ENCODE measurements at places on chromosomes 16 and 17.
A peak's percentile ranks its signal among the peaks of the same experiment; 100 is the strongest.

GRCh38 chr16:77931058-77931457 is 91.3 kb upstream of the CLEC3A start:
- DNase-seq, result no peak

DNA sequence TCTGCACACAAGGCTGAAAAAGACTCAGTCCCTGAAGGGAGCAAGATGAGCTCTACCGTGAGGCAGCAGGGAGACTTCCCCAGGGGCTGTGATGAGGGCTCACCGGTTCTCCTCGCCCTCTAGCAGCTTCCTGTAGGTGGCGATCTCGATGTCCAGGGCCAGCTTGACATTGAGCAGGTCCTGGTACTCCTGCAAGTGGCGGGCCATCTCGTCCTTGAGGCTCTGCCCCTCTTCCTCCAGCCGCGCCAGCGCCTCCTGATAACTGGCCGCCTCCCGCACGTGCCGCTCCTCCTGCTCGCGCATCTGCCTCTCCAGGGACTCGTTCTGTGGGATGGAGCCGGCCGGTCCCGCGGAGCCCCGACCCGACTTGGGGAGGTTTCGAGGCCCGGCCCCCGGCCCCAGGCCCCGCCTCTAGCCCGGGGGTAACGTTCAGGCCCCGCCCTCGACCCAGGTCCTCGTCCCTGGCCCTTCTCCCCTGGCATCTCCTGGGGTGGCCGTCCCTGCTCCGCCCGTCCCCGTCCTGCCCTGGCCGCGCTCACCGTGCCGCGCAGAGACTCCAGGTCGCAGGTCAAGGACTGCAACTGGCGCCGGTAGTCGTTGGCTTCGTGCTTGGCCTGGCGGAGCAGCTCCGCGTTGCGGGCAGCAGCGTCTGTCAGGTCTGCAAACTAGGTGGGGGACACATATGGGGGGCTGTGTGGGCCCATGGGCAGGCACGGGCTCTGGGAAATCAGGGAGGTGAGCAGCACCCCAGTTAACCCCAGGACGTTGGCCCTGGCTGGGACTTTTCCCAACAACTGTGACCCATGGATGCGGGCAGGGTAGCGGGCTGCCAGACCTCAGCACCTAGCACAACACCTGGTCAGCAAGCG is 3.9 kb downstream of the GFAP start:
- DNase-seq, result peak; percentile 79

DNA sequence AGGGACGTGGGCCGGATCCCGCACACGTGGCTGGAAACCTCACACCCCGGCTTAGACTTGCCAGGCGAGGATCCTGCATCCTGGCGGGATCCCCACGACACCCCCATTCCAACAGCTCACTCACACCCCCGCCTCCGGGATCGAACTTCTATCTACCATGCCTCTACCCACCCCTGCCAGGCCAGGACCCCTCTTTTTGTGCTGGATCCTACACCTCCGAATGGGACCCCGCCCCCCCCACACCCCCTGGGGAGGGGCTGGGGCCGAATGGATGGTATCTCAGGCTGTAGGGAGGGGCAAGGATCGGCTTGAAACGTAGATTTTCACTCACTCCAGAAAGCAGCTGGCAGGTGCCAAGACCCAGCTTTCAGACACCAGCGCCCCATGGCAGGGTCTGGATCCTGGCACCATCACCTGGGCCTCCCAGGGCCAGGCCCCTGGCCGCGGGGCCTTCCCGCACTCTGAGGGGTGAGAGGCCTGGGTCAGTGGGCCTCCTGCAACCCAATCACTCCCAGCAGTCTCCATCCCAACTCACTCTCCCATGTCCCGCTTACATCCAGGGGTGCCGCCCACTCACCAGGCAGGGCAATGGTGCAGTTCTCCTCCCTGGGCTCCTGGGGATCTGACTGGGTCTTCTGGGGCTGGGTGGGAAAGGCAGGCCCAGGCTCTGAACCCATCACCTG is 6.7 kb downstream of the PRSS36 start:
- no peak for DNase-seq

DNA sequence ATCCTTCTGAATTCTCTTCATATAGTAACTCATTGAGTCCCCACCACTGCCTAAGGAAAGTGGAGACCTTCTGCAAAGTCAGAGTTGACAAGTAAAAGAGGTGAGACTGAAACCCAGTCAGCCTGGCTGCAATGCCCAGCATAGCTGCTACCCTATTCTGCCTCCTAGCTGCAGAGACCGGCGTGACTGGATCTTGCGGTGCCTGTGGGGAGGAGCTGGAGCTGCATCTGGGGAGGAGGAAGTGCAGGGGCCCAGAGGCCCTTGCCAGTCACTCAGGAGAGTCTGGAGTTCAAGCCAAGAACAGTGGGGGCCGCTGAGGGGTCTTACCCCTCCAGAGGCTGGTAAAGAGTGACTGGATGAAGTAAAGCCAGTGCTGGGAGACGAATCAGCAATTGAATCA is 35.0 kb upstream of the ZNF423 start:
- no peak for DNase-seq

GRCh38 chr16:73750639-73751038 is 546.0 kb upstream of the PSMD7 start:
- DNase-seq, result no peak

- no peak for DNase-seq
Observed at GRCh38 chr17:81223762-81224130, 981 bp upstream of the CEP131 start.

- no peak for DNase-seq
Observed at GRCh38 chr17:42338427-42338985, 49.7 kb downstream of the STAT3 start.

DNA sequence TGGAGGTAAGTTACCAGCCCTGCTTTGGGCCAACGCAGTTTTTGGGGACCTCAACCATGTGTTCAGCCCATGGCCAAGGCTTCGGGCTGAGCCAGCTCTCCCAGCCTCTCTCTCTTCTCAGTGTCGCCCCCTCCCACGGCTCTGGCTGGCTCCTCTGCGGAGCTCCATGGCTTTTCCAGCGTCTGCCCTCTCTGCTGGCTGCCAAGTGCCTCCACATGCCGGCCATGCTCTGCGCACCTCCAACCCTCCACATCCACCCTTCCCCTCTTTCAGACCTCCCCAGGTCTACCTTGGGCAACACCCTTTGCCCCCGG is 23.2 kb downstream of the COTL1 start:
- no peak for DNase-seq

- DNase-seq, result peak; percentile 93
Observed at GRCh38 chr16:50806099-50807062, 64.5 kb downstream of the CYLD start.

DNA sequence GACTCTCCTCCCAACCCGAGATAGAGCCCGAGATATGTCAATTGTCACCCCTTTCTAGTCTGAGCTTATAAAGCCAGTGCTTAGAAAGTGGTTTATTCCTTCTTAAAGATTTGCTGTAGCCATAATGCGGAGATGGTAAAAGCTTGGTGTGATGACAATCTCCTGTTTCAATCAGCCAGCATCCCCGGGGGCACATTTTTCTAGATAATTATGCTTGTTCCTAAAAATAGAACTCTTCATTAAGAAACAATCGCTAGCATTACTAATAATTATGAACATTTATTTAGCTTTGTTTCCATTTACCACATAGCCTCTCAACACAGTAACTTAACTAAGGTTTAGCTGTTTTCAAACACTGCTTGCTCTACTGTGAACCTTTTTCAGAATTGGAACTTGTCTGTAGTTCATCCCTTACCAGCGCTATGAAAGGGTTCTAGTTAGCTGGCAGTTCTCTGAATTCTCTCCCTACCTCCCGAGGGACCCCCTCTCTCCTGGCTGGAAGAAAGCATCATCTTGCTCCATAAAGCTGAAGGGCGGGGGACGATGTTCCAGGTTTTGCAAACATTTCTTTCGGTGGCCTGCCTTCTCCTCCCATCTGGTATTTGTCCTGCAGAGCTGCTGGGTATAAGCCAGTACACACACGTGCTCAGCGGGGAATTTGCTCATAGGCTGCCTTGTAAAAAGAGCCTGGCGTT is 922 bp upstream of the MRPL58 start:
- peak; percentile 67 for DNase-seq

DNA sequence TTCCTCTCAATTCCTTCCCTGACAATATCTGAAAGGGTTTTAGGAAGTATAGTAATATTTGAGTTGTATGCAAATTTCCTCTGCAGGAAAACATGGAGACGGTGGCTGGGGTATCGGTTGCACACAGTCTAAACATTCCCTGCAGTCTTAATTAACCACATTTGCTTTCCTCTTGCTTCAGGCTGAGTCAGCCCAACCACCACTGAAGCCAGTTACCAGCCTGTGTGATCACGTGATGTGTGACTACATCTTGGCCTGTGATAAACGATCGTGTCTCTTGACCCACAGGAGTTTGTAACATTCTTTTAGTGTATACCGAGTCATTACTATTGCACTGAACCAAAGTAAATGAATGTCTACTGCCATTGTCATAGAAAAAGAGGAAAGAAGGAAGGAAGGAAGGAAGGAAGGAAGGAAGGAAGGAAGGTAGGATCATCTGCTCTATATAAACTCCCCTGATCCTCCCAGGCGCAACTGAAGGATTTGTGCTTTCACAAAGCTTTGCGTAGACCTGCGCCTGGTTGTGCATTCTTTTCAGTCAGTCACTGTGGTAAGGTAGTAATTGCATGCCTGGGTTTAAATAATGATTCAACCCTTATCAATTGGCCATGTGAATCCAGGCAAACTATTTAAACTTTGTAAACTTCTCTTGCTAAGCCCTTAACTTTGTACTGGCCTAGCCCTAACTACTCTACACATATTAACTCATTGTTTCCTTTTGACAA is 280.6 kb upstream of the SALL1 start:
- DNase-seq, result no peak

- peak; percentile 37 for DNase-seq
Observed at GRCh38 chr16:81445143-81445961, 744 bp downstream of the CMIP start.

- no peak for DNase-seq
Observed at GRCh38 chr16:54521327-54521726, 234.7 kb upstream of the IRX3 start.

- no peak for DNase-seq
Observed at GRCh38 chr16:31364421-31364820, 9.4 kb downstream of the ITGAX start.

Data from NCI-H524 (cell line).